ENCODE measurements at places on chromosomes 16 and 17.

DNA sequence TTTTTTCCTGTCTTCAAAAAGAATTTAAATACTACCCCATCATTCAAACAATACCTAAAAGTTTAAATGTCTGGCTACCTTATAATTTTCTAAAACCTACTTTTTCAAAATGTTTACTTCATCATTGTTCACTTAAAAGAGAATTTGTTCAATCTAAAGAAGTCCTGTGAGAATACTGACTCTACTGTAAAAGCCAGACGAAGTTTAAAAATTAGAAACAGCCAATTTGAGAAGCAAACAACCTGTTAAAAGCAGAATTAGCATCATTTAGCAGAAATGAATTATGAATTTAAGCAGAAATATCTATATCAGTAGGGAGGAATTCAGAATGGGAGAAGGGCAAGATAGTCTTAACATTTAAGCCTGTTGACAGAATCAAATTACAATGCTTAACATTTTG is 2.1 kb downstream of the SKA2 start:
- no peak for DNase-seq

DNA sequence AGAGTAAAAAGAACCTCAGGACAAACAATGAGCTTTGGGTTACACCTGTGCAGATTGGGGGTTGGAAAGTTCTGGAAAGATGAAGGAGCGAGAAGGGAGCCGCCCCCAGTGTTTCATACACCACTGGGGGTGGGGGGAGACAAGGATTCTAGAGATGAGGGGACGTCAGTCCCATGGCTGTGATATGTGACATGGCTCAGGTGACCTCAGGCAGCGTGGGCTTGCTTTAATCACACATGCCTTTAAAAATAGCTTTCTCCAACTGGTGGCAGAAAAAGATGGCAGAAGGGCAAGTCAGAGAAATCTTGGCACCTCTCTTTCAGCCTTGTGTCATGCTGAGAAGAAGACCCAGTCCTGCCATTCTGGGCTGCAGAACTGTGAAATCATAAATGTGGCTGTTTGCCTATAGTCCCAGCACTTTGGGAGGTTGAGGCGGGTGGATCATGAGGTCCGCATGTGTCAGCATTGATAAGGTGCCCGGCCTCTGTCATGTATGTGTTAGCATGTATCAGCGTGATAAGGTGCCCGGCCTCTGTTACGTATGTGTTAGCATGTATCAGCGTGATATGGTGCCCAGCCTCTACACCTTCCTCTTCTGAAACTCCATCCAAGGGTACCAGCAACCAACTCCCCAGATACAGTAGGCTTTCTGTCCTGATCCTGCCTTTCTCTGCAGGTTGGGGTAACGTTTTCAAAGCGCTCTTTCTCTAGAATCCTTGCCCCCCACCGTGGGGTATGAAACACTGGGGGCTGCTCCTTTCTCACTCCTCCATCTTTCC is 25.0 kb downstream of the WIPI1 start:
- no peak for DNase-seq

GRCh38 chr17:42122371-42123303 is at the start of gene HSPB9:
Gene HSPB9 (plus strand): TSS chr17:42122804. CDS start chr17:42122851, 47 bp downstream.
- DNase-seq = no peak

DNA sequence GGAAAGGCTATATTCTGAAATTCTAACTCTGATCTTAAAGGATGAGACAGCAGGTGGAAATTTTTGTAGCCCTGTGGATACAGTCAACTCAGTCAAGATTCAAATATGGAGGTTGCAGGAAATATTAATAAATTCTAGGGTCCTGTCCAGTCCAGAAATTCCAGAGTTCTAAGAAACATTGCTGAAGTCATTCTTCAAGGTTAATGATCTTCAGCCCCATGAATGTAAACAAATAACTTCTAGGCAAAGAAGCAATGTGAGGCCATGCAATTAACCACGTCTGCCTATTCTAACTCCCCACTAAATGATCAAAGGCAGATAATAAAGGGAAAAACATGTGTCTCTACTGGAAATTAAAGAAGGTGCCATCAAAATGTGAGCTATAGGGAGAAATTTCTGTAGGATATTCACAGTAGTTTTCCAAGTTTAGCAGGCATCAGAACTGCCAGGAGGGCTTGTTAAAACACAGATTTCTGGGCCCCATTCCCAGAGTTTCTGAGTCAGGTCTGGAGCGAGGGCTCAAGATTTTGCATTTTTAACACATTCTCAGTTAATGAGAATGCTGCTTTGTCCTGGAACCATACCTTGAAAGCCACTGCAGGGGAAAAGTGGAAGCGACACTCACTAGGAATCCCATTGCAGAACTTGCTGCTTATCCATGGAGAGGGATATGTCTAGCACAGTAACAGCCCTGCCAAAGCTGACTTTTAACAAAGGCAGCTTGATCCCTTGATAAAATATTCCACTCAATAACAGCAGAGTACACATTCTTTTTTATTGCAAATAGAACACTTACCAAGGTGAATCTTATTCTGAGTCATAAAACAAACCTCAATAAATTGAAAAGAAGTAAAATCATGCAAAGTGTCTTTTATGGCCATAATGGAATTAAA is 61.8 kb downstream of the DNAH3 start:
- DNase-seq = no peak

GRCh38 chr16:20866145-20866772 is 33.9 kb downstream of the DCUN1D3 start:
- DNase-seq = peak; percentile 100

DNA sequence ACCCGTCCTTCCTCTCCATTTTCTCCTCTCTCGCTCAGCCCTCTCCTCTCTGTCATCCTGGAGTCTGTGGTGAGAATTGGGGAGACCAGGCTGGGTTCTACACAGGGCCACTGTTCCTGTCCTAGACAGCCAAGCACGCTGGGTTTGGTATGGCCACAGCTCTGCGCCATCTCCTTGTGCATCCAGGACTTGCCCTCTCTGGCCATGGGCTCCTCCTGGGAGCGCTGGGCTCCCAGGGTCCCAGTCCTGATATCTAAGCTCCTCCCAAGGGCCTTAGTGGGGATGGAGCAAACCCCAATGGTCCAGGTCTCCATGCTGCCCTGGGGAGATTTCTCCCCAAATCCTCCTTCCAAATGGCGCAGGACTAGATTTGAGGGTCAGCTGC is 27.2 kb upstream of the ITGA3 start:
- DNase-seq = no peak

DNA sequence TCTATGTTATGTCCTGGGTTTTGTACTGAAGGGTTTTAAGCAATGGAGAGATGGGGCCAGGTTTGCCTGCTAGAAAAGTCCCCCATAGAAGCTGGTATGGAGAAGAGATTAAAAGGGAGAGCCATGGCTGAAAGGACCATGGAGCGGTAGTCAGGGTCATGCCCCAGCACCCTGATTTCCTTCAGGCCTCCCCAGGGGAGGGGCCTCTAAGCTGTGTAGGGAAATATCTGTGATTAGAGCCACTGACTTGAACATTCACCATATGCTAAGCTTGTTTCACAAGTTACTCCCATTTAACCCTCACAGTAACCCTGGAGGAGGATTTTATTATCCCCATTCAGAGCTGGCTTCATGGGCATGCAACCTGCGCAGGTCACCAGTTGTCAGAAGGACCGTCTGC is 3.8 kb upstream of the ATP2A3 start:
- DNase-seq = peak; percentile 52

DNA sequence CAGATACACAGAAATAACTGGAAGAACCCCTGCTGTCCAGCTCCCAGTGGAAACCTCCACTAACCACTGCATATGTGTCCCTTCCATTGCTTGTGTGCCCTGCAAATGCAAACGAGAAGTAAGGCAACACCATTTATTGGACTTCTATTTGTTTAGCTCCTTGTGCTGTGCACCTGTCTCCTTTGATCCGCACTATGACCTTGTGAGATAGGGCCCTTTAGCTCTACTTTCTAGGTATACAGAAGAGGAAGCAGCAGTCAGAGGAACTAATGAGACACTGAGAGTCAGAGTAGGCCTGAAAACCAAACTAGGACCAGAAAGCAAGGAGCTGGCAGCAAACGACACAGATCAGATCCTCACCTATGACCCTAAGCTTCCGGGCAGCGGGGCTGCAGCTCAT is 22.4 kb downstream of the SOX9 start:
- DNase-seq = no peak

DNA sequence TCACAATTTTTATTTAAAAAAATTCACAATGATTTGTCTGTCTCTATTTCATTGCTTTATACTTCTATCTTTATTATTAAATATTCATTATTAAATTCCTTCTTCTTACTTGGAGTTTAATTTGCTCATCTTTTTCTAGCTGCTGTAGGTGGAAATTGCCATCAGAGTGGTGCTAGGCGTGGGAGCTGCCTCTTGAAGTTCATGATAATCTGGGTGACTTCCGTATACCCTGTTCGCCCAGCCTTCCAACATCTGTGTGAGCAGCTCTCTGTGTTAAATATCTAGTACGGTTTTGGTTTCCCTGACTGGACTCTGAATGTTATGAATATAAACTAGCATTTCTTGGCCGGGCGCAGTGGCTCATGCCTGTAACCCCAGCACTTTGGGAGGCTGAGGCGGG is 84.0 kb upstream of the RPH3AL start:
- no peak for DNase-seq

Data from WERI-Rb-1 (cell line).